Retina (tissue), 1 donor: ENCODE measurements at places on chromosomes 4 and X.

- no peak for DNase-seq
These were observed 1002.5 kb upstream of the INTU start for GRCh38 chr4:126630230-126630629.

DNA sequence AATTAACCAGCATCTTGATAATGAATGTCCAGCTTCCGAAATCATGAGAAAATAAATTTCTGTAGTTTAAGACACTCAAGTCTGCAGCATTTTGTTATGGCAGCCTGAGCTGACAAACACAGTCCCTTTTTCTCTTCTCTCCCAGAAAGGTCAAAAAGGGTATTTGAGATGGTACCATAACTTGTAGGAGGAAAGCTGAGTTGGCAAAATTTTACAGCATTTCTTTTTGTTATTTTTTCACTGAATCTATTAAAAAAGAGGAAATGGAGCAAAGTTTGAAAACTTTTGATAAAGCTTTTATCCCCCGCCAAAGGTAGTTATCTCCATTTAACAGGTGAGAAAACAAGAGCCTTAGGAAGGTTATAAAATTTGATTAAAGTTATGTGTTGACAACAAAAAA, 367.6 kb upstream of the TECRL start:
- DNase-seq: no peak

GRCh38 chrX:118770133-118770760, 42.8 kb downstream of the IL13RA1 start:
- DNase-seq: no peak

GRCh38 chr4:154854362-154854761, 73.3 kb downstream of the RBM46 start:
- no peak for DNase-seq

DNA sequence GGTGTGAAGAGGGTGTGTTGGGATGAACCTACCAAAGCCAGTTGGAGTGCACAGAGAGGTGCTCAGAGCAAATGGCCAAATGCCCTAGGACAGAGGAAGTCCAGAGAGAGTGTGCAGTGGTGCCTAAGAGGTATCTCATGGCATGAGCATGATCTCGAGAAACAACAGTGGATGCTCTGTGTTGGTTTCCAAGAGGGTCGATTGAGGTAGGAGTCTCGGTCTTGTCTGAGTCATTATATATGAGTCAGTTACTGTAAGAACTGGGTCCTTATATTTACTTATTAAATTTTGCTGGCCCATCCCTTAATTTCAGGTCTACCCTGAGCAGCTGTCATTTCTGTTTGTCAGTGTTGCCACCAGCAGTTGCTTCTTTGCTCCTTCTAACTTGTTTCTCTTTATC, 86.6 kb upstream of the TMEM150C start:
- DNase-seq: no peak

DNA sequence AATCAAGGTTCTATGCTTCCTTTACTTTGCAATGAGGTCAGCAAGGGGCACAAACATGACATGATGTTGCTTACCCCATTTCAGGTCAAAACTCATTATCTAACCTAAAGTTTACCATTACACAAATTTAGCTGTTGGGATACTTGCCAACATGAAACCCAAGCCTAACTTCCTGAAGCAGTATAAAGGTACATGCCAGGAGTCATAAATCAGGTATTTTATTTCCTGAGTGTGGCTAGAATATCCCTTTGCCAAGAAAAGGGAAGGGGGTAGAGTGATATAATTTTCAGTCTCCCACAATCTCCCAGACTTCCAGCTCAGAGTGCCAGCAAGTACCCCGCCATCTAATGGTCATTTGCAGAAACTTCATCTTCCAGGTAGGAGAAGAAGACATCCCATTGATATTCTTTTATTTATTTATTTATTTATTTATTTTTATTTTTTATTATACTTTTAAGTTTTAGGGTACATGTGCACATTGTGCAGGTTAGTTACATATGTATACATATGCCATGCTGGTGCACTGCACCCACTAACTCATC, 136.6 kb downstream of the NEXMIF start:
- DNase-seq: no peak

DNA sequence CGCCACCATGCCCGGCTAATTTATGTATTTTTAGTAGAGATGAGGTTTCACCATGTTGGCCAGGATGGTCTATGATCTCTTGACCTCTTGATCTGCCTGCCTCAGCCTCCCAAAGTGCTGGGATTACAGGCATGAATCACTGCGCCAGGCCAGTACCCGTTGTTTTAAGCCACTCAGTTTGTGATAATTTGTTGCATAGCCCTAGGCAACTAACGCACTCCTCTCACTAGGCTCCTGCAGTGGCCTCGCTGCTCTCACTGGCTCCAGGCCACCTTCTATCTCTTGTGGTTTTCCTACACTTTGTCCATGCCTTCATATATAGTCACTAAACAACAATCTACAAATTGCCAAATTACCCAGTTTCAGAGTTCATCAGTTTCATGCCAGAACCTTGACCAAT, 58.1 kb downstream of the DCHS2 start:
- DNase-seq: no peak

DNA sequence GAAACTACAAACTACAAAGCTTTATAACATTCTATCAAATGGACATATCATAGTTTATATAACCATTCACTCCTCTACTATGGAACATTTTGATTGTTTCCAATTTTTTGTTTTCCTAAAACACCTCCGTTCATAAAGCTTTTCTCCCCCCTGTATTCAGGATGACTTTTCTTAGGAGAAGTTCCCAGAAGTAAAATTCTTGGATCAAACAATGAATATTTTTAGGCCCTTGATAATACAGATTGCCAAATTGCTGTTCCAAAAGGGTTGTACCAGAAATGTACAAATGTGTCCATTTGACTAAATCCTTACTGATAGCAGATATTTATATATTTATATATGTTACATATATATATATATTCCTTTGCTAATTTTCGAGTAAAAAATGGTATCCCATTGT, 77.8 kb downstream of the GPC3 start:
- DNase-seq: no peak

- no peak for DNase-seq
These were observed 27.7 kb downstream of the NHSL2 start for GRCh38 chrX:71938371-71938770.

DNA sequence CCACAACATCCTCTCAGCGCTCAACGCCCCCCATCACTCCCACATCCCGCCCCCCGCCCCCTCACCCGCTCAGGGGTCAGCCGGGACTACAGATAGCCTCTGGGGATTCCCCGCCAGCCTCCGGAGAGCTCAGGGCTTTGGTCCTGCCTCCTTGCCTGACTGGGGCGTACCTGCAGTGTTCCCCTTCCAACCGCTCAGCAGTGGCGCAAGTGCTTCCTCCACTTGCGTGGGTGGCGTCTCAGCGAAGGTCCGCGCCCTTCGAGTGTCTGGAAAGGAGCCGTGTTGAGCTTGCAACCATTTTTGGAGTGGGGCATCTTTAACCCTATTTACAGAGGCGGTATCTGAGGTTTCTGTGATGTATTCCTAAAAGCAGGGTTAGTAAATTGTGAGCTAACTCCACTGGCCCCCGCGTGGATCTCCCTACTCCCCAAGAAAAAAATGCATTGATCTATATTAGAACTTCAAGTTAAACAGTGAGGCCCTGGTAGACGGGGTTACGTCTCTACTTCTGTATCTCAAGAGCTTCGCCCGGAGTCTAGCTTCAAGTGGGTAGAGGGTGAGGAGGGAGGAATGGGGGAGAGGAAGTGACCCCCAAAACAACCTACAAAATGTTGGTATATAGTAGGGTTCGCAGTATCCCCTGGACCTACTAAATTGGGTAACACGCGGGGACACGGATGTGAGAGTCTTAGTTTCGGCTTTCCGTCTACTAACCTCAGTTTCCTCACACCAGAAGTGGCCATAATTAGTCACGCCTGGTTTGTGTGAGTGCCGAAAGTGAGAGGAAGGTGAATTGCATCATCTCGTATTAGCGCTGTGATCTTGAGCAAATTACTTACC, 16.1 kb downstream of the NKX3-2 start:
- DNase-seq: peak; percentile 30

GRCh38 chr4:126530996-126531585, 1101.7 kb upstream of the INTU start:
- no peak for DNase-seq

DNA sequence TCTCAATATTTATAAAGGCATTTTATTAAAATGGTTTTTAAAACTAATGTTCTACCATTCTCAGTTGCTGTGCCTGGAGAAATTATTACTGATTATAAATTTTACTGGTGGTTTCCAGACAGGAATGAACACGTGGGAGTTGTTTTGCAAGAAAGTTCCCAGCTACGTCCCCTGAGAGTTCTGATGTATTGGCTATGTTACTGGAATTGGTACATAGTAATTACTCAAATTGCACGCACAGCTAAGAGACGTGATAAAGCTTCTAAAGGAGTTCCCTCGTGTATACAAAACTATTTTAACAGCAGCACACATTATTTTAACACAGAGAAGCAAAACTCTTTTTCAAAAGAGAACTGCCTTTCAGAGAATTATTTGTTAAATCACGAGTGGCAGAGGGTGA, 292.2 kb downstream of the NLGN4X start:
- no peak for DNase-seq

DNA sequence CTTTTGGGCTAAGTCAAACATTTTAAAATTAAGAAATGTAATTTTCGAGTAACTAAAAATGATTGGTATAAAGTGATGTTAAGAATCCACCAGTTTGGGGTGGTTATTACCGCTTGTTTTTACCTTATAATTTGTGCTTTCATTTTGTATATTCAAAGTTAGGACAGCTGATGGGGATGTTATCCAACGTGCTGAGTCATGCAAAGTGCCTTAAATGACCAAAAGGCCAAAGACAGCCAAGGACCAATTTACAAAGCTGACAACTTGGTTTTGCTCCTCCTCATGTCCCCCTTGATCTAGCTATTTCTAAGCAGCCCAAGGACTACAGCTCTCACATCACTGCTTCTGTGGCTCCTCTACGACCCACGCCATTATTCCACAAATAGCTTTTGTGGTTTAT, 181.4 kb upstream of the PCDH7 start:
- DNase-seq: no peak

- DNase-seq: no peak
These were observed 2.0 kb upstream of the AP1S2 start for GRCh38 chrX:15856636-15857035.

DNA sequence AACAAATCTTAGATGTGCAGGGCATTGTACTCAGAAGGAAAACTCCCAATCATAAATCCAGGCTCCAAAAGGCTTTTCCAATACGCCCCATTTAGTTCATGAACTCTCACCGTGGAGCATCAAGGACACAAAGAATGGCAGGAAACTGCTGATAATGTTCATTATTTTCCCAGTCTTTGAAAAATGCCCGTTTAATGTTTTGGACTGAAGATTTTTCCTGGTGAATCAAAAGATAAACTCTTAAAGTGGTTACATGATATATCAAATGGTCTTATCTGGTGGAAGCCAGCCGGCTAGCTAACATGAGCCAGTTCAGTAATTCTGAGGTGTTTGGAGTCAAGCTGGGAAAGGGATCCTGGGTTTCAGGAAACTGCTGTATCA, 62.1 kb upstream of the AP1S2 start:
- no peak for DNase-seq

DNA sequence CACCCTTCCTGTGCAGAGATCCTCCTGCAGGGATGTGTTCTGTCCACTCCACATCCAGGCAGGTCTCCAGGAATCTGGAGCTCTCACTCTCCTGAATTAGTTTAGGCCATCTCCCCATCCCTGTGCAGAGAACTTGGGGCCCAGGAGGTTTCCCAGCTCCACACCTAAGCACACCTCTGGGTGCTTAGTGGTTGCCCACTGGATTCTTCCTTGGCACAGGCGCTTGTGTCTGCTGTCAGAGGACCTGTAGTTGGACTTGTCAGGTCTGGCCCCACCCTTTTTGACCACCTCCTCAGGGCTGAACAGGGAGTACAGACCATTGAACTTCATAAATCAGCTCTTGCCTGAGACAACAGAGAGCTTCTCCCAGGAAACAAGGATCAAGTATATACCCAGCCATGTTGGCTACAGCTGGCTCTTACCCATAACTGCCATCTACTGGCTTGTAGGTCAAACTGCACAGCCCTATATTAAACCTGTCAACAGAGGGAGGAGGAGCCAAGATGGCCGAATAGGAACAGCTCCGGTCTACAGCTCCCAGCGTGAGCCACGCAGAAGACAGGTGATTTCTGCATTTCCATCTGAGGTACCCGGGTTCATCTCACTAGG, 275.5 kb downstream of the PPARGC1A start:
- DNase-seq: no peak

GRCh38 chr4:20299515-20299914, 47.8 kb downstream of the SLIT2 start:
- DNase-seq: no peak

GRCh38 chr4:121877041-121877773, 6.9 kb upstream of the BBS7 start:
- DNase-seq: peak; percentile 17

DNA sequence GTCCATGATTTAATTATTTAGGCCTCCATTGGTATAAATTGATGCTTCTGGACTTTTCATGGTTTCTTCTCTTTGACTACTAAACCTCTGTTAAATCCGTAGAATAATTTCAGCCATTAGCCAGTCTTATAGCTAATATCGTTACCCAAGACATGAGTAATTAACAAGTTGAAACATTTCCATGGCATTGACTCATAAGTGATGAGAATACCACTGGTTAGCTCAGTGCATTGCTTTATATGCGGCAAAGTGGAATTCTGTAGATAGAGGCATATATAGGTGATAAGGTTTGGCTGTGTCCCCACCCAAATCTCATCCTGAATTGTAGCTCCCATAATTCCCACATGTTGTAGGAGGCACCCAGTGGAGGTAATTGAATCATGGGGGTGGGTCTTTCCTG, 80.6 kb downstream of the VCX2 start:
- DNase-seq: no peak

GRCh38 chr4:39365360-39365759, 802 bp downstream of the RFC1 start:
- DNase-seq: no peak

GRCh38 chr4:159673221-159673620, 570.3 kb downstream of the RAPGEF2 start:
- DNase-seq: no peak

DNA sequence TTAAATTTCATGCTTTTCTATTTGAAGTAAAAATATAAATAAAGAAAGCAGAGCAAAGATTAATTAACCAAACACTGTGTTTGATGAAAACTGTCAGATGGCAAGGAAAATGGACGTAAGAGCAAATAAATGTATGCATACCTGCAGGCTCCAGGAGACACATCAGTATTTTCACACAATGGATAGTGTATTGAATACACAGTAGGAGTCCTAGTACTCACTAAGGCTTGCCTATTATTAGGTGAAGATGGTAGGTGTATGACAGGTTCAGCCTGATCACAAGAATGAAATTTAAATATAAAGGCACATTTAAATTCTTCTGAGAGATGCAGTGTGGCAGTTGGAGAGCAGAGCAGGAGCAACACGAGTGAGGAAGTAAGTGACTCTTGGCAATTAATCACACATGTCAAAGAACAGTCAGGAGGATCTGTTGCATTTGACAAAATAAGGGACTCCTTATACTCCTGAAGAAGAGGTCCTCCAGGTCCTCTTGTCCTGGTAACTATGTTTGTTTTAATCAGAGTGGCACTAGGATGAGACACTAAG, 106.0 kb upstream of the NDST4 start:
- DNase-seq: no peak

- no peak for DNase-seq
These were observed 101.1 kb downstream of the ZDHHC15 start for GRCh38 chrX:75421688-75422230.
